ENCODE measurements at places on chromosomes 2 and 18.

GRCh38 chr18:420661-421246, 79.7 kb downstream of the COLEC12 start:
- no peak for DNase-seq

DNA sequence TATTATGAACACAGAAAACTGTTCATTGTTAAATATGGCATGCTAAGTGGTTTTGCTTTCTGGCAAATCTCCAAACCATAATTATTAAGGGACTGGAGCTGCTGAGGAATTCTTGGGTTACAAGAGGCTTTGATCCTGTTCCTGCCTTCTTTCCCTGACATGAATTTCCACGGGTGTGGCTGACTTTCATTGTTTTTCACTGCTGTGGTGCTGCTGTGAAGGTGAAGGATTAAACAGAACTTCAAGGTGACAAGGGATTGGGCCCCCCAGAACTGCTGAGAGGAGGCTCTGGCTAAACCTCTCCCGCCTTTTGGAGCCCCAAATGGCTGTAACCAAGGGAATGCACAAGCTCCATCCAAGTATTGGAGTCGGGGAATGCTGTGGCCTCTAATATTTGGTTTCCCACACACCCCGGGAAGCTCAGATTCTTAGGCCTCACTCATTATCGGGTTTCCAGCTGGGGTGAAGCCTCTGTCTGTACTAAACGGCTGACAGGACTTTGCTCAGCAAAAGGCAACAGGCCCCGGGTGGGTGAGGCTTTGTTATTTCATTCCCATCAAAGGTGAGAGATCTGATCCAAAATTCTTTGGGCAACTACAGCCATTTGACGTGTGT, 29.0 kb upstream of the ZFP36L2 start:
- no peak for DNase-seq

DNA sequence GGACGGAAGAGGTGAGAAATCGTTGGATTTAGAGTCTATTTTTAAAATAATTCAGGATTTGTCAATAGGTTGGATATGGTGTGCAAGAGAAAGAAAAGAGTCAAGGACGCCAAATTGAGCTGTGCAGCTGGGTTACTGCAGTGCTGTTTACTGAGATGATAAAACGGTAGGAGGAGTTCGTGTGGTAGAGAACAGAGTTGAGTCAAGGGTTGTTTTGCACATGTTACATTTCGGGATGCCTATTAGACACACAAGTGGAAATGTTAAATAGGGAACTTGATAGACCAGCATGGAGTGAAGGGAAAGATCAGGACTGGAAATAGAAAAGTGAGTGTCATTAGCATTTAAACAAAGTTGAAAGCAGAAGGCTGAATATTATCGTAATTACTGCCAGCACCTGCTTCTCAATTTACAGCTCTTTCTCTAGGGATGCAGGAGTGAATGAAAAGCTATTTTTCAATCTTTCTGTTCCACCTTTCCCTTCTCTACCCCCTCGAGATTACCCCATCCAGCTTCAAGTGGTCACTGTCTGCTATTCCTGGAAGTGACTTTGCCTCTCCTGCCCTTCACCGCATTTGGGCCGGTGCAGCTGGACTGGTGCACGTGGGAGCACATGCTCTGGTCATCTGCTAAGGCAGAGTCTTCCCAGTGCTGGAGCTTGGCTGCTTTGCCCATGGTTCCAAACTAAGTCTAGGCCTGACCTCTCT, 30.3 kb downstream of the GPR75 start:
- no peak for DNase-seq

DNA sequence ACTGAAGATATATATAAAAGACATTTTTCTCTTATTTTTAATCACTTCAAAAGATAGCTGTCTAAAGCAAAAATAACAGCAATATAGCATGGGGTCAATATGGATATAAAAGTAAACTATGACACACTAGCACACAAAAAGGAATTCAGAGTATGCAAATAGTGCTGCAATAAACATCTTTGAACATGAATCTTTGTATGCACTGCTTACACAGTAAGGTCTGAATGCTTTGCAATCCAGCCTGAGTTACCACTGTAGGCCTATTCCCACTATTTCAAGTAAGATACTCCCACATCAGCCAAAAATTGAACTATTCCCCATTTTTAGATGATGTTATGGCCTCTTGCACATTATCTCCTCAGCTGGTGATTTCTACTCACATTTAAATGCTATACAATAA, 27.4 kb upstream of the ERCC3 start:
- DNase-seq, result no peak

GRCh38 chr2:225040856-225041206, 1.4 kb downstream of the DOCK10 start:
- no peak for DNase-seq

- DNase-seq, result no peak
Measured at GRCh38 chr2:222477962-222478608, 53.7 kb downstream of the SGPP2 start.

DNA sequence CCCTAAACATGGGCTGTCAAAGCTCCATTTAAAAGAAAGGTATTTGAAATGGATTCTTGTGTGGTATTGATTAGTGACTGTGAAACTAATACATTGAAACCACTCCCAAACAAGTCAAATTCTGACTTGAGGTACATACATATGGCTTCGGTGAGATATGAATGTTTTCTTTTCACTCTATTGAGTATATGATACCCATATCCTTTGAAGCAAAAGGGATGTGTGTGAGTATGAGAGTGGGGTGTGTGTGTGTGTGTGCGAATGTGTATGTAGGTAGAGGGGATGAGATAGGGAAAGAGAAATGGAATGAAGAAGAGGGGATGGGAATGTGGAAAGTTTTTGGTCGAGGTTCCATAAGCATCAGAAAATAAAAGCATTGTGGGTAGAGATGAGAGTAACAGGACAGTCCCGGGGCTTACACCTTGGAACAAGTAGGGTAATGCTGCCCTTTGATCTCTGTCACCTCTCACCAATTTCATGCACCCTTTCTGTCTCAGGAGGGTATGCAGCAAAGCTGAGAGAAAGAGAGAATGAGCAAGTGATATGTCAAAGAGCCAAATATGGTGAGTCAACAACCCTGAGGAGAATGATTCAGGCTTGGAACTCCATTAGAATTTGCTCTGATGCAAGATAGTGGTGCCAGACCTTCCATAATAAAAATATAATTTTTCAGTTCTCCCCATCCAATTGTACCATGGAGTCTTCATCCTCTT, 64.0 kb upstream of the ZEB2 start:
- DNase-seq, result no peak

GRCh38 chr2:188684795-188685194, 289.4 kb upstream of the COL3A1 start:
- DNase-seq, result no peak

- DNase-seq, result no peak
Measured at GRCh38 chr2:190465060-190465459, 56.9 kb downstream of the MFSD6 start.

DNA sequence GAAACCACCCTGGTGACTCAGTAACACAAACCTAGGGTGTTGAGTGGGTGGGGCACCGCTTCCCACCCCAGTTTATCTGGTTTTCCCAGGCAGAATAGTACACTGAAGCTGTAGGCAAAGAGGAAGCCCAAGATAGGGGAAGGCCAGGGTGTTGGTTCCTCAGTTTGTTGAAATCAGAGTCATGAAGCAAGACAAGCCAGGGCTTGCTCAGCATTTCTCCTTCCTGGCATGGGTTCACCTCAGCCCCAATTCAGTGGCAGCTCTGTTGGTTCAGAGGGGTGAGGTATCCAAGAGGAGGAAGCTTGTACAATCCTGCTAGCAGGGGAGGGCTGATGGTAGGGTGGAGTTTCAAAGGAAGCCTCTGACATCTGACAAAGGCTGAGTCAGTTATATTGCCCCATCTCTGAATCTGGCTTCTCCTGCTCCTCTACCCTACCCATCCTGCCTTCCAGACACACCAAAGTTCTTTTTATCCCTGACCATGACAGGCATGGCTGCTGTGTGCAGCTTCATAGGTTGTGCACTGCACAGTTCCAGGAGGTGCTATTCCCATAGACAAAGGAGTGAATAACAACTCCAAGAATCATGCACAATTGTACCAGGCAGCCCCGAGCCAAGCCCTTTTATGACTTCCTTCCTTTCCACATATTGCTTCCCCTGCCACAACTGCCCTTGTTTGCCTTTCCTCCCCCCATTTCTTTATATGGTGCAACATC, 24.9 kb upstream of the RAB10 start:
- no peak for DNase-seq

- no peak for DNase-seq
Measured at GRCh38 chr2:53217250-53217649, 550.4 kb upstream of the CHAC2 start.

DNA sequence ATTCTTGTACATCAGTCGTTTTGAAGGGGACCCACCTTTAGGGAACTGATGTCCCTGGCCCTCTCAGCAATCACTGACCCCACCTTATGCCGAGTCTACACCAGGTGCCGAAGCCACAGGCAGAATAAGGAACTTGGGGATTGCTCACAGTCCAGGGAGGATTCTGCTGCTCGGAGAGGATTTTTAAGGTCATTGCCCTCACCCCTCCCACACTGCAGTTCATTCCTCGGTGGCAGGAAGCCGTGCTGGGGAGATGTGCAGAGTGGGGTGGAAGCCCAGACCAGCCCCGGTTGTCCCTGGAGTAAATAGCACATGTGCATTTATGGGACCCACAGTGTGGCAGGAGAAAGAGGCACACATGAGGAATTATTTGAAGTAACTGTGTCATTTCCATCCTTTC, 50.4 kb downstream of the PLB1 start:
- no peak for DNase-seq

DNA sequence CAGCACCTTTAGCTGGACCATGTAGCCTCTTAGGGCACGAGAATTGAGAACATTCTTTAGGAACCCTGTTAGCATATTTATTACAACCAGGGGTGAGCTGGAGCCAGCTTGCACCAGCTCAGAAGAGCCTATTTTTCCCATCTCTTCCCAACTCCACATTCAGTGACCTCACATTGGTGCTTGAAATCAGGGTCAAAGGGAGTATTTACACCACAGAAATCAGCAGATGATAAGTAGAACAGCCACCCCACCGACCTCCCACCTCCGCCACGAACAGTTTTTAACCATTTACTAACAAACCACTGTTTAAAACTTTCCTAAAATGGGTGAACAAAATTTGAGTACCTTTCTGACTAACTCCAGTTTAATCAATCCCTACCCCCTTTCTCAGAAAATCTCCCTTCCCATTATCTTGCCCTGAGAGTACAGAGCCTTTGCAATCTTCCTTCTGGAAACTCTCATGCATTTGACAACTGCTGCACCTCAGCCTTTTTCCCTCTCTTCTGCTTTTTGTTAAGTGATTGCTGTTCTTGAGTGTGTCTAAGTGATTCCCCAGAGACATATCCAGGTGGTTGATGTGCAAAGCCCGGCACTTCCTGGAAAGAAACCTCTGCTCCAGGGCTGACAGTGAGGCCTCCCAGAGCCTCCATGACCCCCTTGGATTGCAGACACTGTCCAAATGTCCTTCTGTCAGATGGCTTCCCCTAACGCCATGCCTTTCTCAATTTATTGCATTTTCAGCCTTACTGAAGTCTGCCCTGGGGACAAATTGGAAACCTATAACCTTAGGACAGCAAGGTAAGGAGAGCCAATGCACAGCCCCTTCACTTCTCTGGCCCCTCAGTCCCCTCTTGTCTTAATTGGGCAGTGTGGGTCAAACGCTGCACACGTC, 389.5 kb upstream of the TNP1 start:
- DNase-seq, result no peak

GRCh38 chr2:59561281-59561680, 992.2 kb downstream of the BCL11A start:
- DNase-seq, result no peak

GRCh38 chr2:98558852-98559530, 49.3 kb downstream of the COA5 start:
- DNase-seq, result no peak

Data from NCI-H2081 (cell line).